ENCODE measurements at places on chromosomes 2 and 18. TPM values are rescaled to one million over a fixed set of nuclear protein-coding genes. Genes with fewer than 3 reads are reported as not detected.

The FN1 gene
- total RNA-seq: 89.6 TPM

The C2orf69 gene
- total RNA-seq: 18.0 TPM

The CHAC2 gene
- total RNA-seq: 7.8 TPM

The HOXD9 gene
- total RNA-seq: not detected

The POMC gene
- total RNA-seq: 0.54 TPM

The CRYGC gene
- not detected for total RNA-seq

The MC4R gene
- 0.19 TPM for total RNA-seq

The ST8SIA5 gene
- total RNA-seq: 0.79 TPM

The MAL gene
- 0.65 TPM for total RNA-seq

The PROKR1 gene
- total RNA-seq: 0.16 TPM

The IL1R1 gene
- not detected for total RNA-seq

The MOGAT1 gene
- not detected for total RNA-seq

All from neural crest cell (in vitro differentiated cells).